ENCODE measurements at places on chromosomes 2 and 18. TPM values are rescaled to one million over a fixed set of nuclear protein-coding genes. Genes with fewer than 3 reads are reported as not detected.

DNA sequence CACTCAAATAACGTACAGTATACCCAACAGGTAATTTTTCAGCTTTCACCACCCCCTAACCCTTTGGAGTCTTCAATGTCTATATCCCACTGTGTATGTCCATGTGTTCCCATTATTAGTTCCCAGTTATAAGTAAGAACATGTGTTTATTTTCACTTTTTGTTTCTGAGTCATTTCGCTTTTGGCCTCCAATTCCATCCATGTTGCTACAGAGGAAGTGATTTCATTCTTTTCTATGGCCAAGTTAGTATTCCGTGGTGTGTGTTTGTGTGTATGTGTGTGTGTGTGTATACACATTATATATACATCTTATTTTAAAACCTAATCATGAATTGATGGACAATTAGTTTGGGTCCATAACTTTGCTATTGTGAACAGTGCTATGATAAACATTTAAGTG, 464.4 kb downstream of the CMPK2 start:
- no peak overlapping the region for H3K27ac ChIP-seq
- H3K27me3 ChIP-seq: no peaks in the 10 kb centered on the region
- H3K4me3 ChIP-seq: no peak overlapping the region
- H3K36me3 ChIP-seq: no peaks in the 10 kb centered on the region

DNA sequence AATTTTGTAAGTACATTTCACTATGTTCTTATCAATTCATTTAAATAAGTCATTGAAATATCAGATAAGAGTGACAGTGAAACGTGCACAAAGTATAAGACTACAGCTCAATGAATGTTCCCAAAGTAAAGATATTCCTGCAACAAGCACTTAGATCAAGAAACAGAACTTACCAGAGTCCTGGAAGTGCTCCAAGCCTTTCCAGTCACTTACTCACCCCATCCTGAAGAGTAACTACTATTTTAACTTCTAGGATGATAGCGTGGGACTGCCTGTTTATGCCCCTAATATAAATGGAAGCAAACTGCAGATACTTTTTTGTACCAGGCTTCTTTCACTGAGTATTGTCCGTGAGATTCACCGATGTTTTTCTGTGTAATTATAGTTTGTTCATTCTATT, 768.9 kb downstream of the SLC4A3 start:
- H3K27ac ChIP-seq: no peak overlapping the region
- H3K4me1 ChIP-seq: no peaks in the 10 kb centered on the region
- H3K36me3 ChIP-seq: no peaks in the 10 kb centered on the region
- H3K4me3 ChIP-seq: no peak overlapping the region

- H3K4me3 ChIP-seq: no peak overlapping the region
- H3K4me1 ChIP-seq: no peaks in the 10 kb centered on the region
- no peak overlapping the region for H3K27ac ChIP-seq
- H3K27me3 ChIP-seq: no peaks in the 10 kb centered on the region
These were observed 816.2 kb downstream of the CBLN2 start for GRCh38 chr18:71727909-71728308.

The UGT1A10 gene
- 0.12 TPM for total RNA-seq
